Pancreas (tissue), 10 donors: ENCODE measurements at places on chromosomes 11 and 22.

DNA sequence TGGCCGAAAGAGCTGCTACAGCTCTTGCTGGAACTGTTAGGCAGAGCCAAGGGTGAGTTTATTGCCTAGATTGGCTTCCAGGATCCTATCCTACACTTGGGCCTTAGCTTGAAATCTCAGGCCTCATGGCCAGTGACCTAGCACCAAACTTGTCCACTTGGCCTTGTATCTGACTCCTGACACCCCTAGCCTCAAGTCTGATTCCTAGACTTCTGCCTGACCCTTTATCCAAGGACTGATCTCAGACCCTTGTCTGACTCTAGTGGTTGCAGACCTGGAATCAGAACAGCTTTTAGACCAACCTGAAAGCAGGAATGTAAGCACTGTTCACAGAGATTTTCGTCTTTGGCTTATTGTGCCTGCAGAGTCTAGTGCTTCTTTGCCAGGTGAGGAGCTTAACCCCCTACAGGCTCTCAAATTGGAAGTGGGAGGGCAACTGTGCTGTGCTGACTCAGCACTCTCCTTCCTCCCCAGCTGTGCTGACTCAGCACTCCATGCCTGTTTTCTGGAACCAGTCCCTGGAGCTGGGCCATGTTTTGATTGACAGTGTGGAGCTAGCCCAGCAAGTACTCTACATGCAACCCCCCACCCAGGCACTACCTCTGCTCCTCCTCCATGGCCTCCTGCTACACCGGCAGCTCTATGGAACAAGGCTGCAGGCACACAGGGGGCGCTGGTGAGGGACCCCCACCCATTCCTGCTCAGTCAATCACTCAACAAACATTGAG lies 35.1 kb downstream of the RRP8 start:
- DNase-seq: no peak

GRCh38 chr22:45896153-45896951 lies 80.6 kb downstream of the WNT7B start:
- DNase-seq: peak; percentile 45

DNA sequence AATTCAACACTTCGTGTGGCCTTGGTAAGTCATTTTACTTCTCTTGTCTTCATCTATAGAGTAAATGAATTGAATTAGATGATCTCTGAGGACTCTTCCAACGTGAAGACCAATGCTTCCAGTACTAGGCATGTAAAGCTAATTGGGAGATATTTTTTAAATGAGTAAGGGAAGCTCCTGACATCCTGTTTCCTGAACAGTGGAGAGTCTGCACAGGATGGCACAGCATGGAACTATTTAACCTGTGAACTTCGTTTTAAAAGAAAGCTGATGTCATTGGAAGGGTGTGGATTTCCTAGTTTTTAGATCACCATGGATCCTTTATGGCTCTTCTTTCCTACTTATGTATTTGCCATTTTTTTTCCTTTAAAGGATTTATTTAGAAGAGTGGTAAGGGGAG lies 48.4 kb upstream of the HSD17B12 start:
- no peak for DNase-seq

DNA sequence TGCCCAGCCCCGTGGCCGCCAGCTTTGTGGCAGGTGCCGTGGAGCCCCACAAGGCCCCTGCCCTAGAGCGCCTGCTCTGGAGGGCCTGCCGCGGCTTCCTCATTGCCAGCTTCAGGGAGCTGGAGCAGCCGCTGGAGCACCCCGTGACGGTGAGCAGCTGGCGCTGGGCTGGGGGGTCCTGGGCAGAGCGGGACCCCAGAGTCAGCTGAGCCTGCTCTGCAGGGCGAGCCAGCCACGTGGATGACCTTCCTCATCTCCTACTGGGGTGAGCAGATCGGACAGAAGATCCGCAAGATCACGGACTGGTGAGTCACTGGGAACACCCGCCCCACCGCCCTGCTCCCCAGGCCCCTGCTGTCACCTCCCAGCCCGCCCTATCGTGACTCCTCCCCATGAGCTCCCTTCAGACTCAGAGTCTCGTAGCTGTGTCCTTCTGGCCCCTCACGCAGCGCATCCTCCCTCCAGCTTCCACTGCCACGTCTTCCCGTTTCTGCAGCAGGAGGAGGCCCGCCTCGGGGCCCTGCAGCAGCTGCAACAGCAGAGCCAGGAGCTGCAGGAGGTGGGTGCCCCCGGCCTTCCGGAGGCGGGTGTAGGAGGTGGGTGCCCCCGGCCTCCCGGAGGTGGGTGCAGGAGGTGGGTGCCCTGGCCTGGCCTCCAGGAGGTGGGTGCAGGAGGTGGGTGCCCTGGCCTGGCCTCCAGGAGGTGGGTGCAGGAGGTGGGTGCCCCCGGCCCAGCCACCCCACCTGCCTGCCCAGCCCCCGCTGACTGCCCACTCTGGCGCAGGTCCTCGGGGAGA lies 4.7 kb downstream of the TCIRG1 start:
- DNase-seq: peak; percentile 64

DNA sequence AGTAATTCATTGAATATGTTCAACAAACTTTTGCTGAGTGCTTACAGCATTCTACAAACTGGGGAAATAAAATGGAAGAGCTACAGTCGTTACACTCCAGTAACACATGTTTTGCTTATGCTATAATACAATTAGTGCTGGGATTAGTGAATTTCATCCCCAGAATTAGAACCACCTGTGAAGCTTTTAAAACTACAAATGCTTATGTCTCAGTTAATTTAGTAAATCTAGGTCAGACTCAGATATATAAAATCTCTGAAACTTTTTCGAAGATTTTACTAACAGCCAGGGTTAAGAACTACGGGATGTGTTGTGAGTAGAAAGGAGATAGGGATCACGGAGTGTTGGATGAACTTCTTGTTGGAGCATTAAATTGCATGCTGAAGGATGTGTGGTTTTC lies 33.7 kb upstream of the EED start:
- no peak for DNase-seq

DNA sequence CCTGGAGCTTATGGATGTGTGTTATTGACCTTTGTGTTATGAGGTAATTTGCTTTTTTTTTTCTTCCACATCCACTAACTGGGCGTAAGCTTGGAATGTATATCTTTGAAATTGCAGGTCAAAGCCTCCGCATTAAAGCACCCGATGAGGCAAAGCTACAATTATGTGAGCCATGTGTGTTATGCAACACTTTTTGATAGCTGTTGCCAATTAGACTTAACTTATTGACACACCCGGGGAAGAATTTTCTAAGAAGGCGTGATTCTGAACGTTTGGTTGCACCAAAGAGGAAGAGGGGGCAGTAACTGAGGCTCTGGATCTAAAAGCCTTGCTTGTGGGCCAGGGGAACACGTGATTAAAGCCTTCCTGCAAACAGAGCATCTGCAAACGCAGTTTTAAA lies 610 bp upstream of the TEX12 start:
- no peak for DNase-seq
